Kasumi-1 (cell line): ENCODE measurements at places on chromosomes 2 and 18.
A peak's percentile ranks its signal among the peaks of the same experiment; 100 is the strongest.

GRCh38 chr2:86783615-86784339 lies 6.9 kb downstream of the CD8A start:
- DNase-seq = no peak

DNA sequence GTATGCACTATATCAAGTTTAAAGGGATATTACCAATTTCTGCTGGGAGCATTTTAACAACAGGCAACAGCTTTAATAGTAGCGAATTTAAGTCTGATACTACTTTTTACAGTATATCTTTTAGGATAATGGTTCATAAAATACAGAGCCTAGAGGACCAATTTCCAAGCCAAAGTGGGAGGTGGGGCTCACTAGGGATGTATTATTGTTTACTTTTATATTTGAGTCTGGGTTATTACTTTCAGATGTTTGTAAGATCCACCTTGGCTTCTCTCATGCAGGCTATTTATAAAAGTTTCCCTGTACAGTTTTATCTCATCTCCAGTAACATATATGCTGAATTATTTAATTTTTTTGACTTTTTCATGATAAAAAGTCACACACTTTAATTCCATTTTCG lies 242.0 kb downstream of the CMPK2 start:
- no peak for DNase-seq

DNA sequence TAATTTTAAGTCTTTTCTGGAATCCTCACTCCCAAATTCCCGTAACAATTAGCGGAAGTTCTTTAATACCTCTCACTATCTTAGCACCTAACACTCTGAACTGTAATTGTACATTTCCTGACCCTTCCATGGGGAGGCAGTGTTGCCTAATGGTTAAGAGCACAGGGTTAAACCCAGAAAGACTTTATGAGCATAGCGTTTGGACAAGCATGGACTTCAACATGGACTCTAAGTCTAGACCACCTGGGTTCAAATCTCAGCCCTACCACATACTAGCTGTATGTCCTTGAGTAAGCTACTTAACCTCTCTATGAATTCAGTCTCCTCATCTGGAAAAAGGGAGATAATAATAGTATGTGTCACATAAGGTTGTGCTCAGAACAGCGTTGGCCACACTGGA lies 13.0 kb downstream of the ANTXR1 start:
- DNase-seq = peak; percentile 72

DNA sequence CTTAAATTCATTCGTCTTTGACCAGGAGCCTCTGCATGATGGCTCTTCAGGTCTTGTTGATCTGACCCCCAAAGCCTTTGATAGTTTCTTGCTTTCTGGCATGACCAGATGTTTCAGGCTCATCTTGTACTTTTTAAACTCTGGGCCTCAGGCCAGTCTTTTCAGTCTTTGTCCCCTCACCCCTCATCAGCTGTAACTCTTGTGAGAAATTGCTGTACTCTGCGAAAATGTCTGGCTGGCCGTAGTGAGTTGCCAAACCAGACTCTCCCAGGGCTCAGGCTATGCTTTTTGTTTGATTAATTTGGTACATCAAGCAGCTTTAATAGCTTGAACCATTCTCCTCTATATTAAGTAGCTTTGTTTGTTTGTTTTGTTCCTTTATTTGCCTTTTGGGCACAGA lies 75.9 kb downstream of the BABAM2 start:
- no peak for DNase-seq

DNA sequence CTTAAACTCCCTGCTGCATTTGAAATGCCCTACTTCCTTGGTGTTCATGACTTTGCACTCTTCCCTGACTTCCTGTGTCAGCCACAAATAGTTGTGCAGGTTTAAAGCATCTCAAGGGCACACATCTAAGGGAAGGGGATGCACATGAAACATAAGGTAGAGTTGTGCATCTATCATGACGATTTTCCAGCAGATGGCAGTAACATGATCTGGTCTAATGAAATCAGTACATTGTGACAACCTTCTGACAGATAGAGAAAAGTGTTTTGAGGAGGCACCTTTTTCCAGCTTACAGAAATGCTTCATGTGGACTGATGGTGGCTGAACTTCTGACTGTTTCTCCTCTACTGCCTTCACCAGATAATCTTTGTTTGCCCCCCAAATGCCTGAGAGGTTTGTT lies 238.9 kb downstream of the XIRP2 start:
- DNase-seq = peak; percentile 81

- DNase-seq = no peak
These were observed 112.4 kb upstream of the MAPRE2 start for GRCh38 chr18:34928754-34929335.

GRCh38 chr2:53021292-53021691 lies 746.3 kb upstream of the CHAC2 start:
- no peak for DNase-seq

DNA sequence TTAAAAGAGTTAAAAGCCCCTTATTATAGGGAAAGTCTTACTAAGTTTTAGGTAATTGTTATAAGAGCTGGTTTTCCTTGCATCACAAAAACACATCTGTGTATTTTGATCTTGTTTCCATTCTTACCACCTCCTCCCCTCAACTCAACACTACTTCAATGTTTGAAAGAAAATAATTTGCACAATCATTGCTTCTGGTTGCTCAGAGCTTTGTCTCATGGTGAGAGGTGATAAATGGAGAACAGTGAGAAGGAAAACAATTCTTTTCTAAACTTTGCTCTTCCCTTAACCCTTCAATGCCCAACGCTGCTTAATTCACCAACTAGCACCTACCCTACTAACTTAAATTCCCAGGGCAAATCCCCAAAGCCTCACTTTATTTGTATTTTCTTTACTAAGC lies 268.1 kb upstream of the LINC00305 start:
- DNase-seq = no peak

DNA sequence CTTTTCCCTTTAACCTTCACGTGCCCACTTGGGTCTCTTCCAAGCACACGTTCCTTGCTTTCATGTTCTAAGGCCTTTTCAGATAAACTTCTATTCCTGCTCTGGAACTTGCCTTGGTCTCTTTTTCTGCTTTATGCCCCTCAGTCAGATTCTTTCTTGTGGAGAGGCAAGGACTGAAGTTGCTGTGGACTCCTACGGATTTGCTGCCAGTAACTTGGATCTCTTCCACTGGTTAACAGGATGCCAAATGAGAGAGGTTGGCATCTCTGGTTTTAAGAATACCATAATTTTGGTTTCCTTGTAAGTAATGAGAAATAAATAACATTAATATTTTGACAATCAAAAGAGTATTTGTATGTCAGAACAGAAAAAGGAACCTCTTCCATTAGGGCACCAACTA lies 33.0 kb downstream of the COMMD1 start:
- DNase-seq = no peak

DNA sequence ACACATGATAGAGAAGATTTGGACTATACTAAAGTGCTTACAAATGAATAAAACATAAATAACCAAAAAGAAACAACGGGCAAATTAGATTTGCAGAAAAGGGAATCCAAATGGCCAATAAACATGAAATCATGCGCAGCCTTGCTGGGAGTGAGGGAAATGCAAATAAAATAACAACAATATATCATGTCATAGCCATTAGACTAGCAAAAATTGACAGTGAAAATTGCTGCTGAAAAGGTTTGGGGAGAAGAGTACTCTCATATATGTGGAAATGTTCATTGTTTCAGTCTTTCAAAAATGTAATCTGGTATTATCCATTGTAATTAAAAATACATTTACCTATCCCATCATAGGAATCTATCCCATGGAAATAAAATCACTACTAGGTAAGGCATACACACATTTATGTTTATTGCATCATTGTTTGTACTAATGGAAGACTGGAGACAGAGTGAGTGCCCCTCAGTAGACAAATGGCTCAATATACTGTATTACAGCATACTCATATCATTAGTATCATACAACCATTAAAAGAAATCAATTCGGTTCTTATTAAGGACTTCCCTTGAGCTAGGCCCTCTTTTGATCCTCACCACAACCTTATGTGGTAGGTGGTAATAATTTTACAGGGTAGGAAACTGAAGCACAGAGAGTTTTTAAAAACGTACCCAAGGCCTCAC lies 94.1 kb upstream of the MSTN start:
- no peak for DNase-seq

- no peak for DNase-seq
These were observed 70.1 kb downstream of the EPAS1 start for GRCh38 chr2:46367286-46367685.

DNA sequence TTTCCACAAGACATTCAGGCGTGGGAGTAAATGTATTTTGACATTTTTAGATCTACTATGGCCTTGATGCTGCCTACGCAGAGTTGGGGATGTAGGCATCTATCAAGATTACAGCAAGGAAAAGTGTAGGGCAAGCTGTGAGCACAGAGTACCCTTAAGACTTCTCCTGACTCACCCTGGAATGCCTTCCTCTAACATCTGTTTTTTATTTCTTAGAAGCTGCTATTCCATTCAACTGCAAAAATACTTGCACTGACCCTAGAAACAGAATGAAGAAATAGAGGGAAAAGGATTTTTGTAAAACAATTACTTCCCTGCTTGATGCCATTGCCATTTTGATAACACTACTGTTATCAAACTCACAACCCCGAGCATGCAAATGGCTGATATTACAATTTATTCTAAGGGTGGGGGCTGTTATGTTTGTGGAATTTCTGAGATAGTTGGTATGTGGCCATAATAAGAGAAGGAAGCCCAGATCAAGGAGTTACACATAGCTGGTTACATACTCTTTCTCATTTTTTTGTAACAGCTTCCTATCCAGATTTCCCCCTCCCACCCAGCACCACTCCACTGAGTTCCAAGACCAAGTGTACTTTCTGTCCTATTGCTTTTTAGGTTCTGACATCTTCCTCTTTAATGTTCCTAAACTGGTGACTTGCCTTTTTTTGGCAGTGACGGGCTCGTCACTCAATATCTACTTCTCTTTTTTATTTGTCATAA lies 6.0 kb upstream of the ROCK1 start:
- DNase-seq = peak; percentile 61

GRCh38 chr2:204264085-204264553 lies 281.2 kb upstream of the PARD3B start:
- no peak for DNase-seq

DNA sequence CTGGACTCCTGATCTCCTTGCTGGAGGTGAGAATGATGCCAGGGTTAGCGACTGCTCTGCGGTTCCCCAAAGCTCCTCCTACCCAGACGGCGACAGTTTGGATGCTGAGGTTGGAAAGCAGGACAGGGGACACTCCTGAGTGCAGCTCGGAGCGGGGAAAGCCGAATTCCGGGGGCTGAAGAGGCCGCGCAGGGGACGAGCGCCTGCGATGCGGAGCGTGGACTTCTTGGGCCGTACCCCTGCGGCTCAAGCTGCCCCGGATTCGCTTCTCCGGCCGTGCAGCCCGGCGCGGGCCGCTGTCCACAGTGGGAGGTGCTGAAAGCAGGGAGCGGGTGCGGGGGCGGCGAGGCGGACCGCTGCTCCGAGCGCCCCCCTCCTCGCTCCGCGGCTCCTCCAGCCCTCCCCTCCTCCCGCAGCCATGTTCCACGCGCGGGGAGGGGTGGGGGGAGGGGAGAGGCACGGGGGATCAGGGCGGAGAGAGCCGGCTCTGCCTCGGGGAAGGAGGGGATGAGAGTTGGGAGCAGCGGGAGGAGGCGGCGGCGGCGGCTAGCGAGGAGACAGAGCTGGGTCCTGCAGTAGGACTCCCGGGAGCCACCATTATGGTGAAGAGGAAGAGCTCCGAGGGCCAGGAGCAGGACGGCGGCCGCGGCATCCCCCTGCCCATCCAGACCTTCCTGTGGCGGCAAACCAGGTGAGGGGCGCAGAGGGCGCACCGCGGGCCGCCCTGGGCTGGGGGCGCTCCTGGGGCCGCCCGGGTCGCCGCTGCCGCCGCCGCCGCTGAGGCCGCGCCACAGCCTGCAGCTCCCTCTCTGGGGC lies at the start of gene UNC80:
UNC80 (plus strand) TSS at position 359 of the 816 bp plus-strand sequence; CDS start at position 600, 241 bp downstream.
- DNase-seq = no peak
